ENCODE measurements at places on chromosomes 7 and 10. TPM values are rescaled to one million over a fixed set of nuclear protein-coding genes. Genes with fewer than 3 reads are reported as not detected.
A peak's percentile ranks its signal among the peaks of the same experiment; 100 is the strongest.

DNA sequence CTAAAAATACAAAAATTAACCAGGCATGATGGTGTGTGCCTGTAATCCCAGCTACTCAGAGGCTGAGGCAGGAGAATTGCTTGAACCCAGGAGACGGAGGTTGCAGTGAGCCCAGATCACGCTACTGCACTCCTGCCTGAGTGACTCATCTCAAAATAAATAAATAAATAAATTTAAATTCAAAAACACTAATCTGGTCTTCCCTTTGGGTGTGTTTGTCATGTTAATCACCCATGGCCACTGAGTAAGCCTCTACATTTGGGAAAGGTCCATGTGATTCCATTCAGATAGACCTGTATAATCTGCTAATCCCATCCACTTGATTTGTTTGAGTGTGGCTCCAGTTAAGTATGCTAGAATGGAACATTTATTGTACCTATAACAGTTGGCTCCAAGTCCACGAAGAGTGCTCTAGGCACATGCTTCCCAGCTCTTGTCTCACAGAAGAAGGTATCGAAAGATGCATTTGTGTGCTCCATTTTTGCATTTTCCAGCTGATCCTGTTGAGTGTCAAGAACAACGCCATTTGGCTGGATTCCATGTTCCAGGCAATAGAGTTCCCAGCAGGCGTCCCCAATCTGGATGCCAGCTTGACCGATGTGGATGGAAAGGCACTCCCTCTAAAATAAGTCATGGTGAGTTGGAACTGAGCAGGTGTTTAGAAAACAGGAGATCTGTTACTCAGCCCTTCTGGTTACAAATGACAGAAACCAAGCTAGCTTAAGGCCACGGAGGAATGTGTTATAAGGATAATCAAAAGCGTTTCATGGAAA is 4.0 kb downstream of the TUBAL3 start:
- peak; percentile 16 for DNase-seq

The LIPK gene
- not detected for polyA plus RNA-seq

- DNase-seq, result peak; percentile 87
Observed at GRCh38 chr10:44674536-44675386, 236.4 kb upstream of the TMEM72 start.

The AGAP5 gene
- polyA plus RNA-seq, result 13.9 TPM

- no peak for DNase-seq
Observed at GRCh38 chr10:107701943-107702342, 537.4 kb upstream of the SORCS1 start.

GRCh38 chr10:63553031-63553430 is 31.8 kb downstream of the REEP3 start:
- DNase-seq, result no peak

DNA sequence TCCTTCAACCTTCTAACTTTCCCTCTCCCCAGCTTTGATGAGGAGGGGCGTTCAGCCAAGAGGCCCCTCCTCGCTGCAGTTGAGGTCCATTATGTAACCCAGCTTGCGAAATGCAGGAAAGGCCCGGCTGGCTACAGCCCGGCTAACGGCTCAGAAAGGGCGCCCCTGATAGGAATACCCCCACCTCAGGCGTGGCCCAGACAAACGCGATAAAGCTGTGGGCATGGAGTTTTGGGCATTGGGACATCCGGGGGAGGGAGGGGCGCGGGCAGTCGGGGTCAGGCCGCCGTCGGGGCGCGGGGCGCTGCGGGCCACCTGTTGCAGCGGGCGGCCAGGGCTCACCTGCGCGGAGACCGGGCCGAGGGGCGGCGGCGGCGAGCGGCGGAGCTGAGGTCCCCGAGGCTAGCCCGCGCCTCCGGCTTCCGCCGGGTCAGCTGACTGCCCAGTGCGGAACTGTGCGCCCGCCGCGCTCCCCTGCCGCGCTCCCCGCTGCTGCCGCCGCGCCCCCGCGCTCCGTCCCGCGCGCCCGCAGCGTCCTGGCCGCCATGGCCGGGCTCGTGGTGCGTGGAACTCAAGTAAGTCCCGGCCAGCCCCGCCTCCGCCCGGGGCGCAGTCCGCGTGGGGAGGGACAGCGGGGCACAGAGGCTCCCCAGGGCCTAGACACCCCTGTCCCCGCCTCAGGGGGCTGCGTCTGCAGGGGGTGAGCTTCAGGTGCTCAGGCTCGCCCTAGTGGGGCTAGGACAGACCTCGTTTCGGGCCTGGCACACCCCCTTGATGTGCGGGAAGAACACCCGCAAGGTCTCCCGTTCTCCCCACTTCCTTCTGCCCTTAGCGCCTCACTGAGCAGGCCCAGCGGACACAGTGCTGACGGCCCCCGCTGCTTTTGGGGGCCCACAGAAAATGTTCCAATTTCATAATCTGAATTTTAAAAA is at the start of gene LRMDA:
Gene LRMDA (plus strand): TSS at position 445 of the 932 bp plus-strand sequence.
- peak; percentile 61 for DNase-seq

DNA sequence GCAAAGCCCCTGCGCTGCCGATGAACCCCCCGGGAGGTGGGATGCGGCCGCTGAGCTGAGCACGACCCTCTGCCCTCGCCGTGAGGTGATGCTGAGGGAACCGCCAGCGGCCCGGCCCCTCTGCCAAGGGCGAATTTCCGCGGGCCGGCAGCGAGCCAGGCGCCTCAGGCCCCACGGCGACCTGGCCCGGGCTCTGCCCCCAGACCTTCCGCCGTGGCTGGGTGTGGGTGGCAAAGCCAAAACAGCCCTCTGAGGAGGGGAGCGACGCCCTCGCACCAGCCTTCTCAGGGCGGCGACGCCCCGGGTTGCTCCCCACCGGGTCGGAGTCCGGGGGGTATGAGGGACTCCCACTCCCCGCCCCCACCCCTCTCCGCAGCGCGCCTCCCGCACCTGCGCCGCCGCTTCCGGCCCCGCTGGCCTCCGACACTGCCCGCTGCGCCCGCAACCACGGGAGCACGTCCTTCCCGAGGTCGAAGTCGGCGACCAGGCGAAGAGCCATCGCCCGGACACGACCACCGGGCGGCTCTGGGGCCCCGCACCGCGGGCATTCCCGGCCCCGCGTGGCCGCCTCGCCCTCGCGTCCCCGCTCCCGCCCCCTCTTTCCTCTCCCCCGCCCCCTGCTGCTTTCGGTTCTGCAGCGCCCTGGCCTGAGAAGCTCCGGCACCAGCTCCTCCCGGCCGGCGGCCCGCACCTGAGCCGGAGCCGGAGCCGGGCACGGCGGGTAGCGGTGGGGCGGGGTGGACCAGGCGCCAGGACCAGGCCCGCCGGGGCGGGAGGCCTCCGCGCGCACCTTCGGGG is at the start of gene GSAP:
Gene GSAP (minus strand): TSS at position 527 of the 798 bp plus-strand sequence. CDS start 28 bp downstream, at position 499.
- peak; percentile 58 for DNase-seq

DNA sequence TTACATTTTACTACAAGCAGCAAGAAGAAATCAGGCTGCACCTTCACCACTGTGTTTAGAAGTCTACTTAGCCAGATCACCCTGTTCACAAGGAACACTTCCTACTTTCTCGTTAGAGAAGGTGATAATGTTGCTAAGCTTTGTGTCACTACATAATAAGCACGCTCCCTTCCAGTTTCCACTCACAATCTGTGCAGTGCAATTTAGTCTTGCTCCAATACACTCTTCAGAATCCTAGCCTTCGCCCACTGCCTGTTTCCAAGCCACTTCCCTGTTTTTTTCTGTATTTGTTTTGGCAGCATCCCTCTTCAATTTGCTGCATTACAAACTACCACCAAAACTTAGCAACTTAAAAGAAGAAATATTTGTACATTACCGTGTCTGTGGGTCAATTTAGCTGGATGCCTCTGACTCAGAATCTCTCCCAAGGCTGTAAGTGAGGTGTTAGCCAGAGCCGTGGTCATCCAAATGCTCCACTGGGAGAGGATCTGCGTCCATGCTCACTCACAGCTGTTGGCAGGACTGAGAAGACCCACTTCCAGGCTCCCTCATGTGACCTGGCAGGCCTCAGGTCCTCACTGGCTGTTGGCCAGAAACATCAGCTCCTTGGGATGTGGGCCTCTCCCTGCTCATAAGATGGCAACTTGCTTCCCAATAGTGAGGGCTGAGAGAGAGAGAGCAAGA is 110.4 kb downstream of the PON1 start:
- DNase-seq, result peak; percentile 97

The SEMA3A gene
- polyA plus RNA-seq, result 28.0 TPM

DNA sequence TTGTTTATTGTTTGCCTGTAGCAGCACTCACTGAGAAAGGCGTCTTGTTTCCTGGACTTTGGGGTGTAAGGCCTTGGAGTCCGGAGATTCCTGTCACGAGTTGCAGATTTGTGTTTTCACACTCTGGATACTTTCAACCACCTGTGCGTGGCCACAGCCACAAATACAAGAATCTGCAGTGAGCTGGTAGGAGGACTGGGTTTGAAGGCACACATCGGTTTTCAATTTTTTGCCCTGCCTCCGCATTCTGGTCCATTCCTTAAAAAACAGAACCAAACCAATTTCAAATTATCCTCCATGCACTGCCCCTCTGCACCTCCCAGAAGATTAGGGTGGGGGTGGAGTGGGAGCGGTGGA is 619 bp downstream of the EXOC4 start:
- DNase-seq, result peak; percentile 25
